ENCODE measurements at places on chromosomes 4 and X.

- no peak for DNase-seq
Observed at GRCh38 chr4:152344001-152344400, 191.9 kb downstream of the FBXW7 start.

DNA sequence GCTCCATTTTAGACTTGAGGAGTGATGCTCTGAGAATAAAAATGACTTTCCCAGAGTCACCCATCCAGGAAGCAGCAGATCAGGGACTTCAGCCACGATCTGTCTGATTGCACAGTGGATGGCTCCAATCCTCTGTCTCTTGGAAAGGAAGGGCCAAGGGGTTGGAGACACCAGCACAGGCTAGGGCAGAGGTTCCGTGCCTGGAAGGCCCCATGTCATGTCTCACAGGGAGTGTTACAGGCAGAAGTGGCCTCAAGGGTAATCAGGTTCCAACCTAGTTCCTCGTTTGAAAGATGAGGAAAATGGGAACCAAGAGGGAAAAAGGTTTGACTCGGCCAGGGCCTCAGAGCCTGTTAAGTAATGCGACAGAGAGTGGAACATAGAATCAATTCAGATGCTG, 160.0 kb downstream of the EFNB1 start:
- DNase-seq = no peak

- DNase-seq = no peak
Observed at GRCh38 chrX:68697465-68698125, 50.1 kb downstream of the STARD8 start.

DNA sequence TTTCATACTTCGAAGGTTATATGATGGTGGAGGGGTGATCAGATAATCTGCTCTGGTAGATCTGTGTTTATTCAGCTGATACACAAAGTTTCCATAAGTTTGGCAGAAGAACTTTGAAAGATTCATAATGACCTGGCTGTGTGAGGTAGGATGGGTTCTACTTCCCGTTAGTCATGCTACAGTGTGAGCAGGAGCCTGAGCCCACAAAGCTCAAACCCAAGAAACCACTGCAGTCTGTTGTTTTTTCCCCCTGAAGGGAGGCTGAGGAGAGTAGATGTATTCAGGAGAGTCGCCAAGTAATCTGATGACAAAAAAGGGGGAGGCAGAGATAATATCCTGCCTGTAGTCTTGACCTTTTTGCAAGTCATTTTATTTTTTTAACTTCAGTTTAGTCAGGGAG, 52.8 kb upstream of the PPP3CA start:
- DNase-seq = no peak

DNA sequence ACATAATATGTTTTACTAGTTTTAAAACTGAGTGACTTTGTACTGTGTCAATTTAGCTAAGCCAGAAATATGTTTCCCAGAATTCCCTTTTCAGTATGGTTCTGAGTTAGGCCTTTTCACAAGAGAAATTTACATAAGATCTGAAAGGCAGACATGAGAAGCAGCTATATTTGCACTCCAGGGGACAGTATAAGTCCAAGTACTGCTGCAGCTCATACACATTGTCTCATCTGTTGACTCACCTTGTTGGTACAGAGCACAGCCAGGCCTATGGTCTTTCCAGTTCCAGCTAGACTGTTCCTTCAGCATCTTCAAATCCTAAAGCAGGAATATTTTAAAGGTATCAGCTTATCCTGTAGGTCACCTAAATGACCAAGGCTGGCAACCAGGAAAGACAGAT, 53.5 kb downstream of the BMP3 start:
- DNase-seq = no peak

GRCh38 chrX:152817078-152817764, 13.3 kb downstream of the CETN2 start:
- no peak for DNase-seq

- DNase-seq = no peak
Observed at GRCh38 chrX:10538831-10539230, 81.6 kb downstream of the MID1 start.

GRCh38 chr4:85720735-85721134, 245.8 kb downstream of the ARHGAP24 start:
- no peak for DNase-seq

- no peak for DNase-seq
Observed at GRCh38 chrX:17552044-17552650, 177.1 kb downstream of the NHS start.

- no peak for DNase-seq
Observed at GRCh38 chr4:38980903-38981676, 51.1 kb downstream of the TMEM156 start.

GRCh38 chrX:28576117-28576516, 11.1 kb upstream of the IL1RAPL1 start:
- no peak for DNase-seq

DNA sequence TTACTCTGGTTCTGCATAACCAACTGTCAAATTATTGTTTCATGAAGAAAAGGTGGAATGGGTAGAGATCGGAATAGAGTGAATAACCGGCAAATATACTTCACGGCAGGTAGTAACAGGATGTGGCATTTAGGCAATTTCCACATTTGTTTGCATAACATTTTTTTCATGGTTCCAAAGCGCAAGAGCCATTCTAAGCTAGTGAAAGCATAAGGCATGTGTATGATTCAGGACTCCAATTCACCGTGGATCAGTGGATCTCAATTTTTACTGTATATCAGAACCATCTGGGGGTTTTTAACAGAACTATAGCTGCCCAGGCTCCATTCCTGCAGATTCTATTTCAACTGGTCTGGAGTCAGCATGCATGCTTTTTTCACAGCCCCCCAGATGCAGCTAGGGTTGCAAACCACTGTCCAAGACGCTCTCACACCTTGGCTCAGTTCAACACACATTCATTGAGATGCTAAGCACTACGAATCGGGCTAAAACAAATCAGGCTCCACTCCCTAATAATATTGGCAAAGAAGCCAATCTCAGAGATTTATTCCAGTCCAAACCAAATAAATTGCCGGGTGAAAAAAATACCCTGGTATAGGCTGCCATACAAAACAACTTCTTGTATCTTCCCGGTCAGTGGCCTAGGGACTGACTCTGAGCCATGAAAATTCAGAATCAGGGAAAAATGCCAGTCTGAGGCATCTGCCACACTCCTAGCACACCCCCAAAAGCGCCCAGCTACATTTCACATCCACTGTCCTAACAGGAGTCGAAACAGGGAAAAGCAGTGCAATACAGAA, 30.0 kb downstream of the AFAP1 start:
- no peak for DNase-seq

DNA sequence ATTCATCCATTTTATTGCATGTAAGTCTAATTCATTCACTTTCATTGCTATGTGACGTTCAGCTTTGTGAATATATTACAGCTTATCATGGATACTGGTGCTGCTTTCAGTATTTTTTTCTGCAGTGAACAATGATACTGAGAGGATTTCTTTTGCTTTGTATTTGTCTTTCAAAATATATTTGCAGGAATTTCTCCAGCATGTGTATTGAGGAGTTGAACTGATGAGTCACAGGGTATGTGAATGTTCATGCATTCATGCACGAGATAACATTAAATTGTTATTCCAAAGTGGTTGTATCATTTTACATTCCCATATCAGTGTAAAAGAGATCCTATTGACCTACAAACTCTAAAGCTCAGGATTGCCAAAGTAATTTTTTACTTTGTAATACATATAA, 283.8 kb upstream of the ARSJ start:
- no peak for DNase-seq

GRCh38 chr4:71487344-71487920, 148.6 kb downstream of the SLC4A4 start:
- no peak for DNase-seq

GRCh38 chrX:72280321-72280845, 3.3 kb upstream of the RPS4X start:
- no peak for DNase-seq

GRCh38 chr4:179584101-179584500, 2141.9 kb upstream of the AGA start:
- DNase-seq = no peak

- no peak for DNase-seq
Observed at GRCh38 chrX:70479922-70480659, 35.5 kb downstream of the DLG3 start.

DNA sequence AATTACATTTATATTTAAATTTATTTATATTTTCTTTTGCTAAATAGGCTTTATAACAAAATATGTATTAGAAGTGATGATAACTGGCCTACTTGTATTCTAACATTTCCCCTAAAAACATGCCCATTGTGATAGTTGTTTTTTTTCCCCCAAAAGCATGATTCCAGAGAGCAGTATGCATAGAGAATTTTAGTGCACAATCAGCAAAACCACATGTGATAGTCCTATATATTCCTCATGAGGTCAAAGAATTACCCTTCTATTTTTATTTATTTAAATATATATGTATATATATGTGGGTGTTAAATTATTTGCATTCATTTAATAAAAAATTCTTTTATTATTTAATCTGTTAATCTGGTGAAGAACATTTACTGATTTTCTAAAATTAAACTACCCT, 78.2 kb upstream of the TLL1 start:
- no peak for DNase-seq

DNA sequence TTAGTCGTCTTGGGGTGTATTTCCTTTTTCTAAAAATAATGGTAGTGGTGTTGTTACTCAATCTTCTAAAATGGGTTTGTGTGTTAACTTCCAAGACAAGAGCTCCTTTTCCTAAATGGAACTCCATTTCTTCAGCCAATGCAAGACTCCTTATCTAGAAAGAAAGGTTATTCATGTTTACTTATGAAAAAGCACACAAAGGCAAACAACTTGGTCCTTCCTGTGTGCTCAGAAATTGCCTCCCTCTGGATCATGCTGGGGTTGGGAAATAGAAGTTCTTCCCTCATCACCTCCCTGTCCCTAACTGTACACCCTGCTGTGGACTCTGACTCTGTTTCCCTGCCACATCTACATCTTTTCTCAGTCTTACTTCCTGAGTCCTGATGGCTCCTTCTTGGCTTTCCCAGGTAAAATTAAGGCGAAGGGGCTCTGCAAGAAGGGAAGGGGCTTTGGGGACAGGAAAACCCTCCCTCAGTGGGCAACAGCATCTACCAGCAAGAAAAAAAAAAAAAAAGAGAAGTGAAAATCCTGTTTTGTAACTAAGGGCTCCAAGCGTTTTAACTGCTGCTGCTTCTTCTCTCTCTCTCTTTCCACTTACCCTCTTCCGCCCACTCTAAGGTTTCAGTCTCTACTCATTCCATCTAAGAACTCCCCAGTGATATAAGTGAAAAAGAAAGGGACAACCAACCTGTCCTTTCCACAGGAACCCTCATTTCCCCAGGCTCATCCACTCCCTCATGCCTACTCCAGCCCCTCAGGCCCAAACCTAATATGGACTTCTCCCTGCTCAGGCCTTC, 19.8 kb upstream of the TASL start:
- no peak for DNase-seq

DNA sequence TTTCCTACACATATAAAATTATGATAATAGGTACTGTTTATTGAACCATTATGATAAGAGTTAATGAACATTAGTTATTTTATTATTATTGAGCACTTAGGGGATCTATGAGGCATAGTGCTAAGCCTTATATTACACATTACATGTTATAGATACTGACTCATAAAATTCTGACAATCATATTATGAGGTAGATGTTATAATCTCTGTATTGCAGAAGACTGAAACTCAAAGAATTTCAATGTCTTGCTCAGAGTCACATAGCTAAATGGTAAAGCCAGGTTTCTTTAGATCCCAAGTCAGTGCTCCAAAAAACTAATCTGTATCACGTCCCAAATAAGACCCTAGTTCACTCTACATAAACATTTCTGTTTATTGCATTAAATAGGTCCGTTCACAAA, 207.2 kb upstream of the CNKSR2 start:
- no peak for DNase-seq

- no peak for DNase-seq
Observed at GRCh38 chrX:55787063-55787462, 69.5 kb downstream of the RRAGB start.

DNA sequence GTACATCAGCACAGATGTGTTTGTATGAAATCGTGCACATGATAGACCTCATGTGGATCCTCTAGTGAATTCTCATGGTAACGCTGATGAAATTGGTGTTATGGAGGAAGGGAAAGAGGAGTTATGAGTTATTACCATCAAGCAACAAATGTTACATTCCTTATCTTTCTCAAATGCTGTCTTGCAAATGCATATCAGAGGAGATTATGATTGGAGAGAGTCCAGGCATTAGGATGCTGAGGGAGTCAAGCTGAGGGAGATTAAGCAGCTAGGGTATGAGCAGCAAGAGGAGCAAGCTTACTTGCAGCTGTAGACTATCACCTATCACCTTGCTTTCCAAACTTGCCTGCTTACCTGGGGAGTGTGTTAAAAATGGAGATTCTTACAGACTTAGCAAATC, 36.8 kb upstream of the SFRP2 start:
- DNase-seq = no peak

DNA sequence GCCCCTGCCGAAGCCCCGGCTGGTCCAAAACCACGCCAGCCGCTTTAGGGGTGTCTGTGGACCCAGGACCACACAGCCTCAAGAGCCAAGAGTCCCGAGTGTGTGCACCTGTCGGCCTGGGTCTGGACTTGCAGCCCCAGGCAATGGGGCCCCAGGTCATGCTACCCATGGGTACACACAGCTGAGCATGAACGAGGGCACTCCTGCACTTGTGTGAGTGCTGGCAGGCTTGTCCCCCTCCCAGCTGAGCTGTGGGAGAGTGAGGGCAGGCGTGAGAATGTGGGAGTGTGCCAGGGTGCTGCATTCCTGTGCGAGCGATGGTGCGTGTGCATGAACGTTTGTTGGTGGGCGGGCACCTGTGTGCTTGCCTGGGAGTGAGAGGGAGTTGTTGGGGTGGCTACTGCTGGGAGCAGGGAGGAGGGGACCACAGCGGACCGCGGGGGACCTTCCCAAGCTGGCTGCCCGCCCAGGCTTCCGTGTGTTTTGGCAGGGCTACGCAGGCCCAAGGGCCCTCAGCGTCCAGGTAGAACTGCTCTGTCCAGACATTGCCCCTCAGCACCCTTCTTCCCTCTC, 30.8 kb downstream of the BLOC1S4 start:
- no peak for DNase-seq

DNA sequence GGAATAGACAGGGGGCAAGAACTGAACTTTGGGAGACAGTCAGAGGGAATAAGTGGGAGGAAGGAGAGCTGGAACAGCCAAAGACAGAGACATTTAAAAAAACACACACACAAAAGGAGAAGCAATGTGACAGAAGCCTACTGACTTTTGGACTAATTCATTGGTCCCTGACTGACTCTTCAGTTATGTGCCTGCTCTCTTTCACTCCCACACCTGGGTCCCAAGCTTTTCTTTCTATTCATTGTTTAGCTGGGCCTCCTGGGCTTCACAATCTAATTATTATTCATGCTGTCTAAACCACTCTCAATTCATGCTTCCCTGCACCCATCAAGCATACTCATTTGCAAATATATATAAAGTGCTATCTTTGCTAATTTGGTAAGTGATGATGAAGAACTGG, 139.2 kb upstream of the IRS4 start:
- no peak for DNase-seq

GRCh38 chrX:39935411-39936064, 162.2 kb downstream of the BCOR start:
- no peak for DNase-seq

DNA sequence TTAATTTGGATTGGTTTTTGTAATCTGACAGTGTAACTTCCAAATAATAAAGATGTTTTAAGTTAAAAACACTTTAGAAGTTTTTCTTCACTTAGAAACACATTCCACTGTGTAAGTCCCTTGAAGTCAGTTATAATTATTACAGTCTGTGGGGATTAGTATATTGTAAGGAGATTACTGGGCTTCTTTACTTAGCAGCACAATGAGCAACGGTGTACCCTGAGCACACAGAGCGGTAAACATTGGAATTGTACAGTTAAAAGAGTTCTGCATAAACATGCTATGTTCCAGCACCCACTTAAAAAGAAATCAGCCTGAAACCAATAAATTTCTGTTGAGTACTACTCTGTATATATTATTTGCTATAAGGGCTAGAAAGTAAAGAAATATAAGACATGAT, 44.3 kb downstream of the CCSER1 start:
- no peak for DNase-seq

Measured in effector memory CD4-positive, alpha-beta T cell (primary cell).